ENCODE measurements at places on chromosomes 1 and 21. TPM values are rescaled to one million over a fixed set of nuclear protein-coding genes. Genes with fewer than 3 reads are reported as not detected.
A peak's percentile ranks its signal among the peaks of the same experiment; 100 is the strongest.

GRCh38 chr1:46289976-46290375 is 13.4 kb downstream of the LRRC41 start:
- no peak for DNase-seq

DNA sequence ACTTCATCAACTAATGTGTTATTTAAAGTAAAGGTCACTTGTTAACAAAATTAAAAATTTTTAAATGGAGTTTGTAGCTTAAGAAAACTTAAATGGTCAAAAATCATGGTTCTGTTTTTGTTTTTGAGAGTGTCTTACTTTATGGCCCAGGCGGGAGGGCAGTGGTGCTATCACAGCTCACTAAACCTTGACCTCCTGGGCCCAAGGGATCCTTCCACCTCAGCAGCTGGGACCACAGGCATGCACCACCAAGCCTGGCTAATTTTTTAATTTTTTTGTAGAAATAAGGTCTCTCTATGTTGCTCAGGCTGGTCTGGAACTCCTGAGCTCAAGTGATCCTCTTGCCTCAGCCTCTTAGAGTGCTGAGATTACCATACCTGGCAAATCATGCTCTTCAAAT is 111.4 kb downstream of the MAST2 start:
- DNase-seq, result no peak

DNA sequence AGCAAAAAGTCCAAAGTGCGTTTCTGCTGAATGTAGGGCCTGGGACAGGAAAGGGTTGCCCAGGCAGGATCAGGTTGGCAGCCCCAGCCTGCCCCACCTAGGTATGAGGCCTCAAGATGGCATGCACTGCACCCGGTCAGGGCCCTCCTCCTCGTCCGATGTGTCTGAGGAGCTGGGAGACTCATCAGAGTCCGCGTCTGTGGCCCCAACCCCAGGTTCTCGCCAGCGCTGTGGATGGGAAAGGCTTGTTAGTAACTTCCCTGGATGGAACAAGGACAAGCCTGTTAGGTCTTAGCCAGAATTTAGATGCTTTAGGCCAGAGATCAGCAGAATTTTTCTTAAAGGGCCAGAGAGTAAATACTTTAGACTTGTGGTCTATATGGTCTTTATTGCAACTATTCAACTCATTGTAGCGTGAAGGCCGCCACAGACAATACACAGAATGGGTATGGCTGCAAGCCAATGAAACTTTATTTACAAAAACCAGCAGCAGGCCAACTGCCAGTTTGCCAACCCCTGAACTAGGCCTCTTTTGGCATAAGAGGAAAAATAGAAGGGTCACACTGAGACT is 12.4 kb downstream of the PEA15 start:
- DNase-seq, result no peak

GRCh38 chr1:63601061-63601460 is 7.8 kb downstream of the PGM1 start:
- DNase-seq, result no peak

DNA sequence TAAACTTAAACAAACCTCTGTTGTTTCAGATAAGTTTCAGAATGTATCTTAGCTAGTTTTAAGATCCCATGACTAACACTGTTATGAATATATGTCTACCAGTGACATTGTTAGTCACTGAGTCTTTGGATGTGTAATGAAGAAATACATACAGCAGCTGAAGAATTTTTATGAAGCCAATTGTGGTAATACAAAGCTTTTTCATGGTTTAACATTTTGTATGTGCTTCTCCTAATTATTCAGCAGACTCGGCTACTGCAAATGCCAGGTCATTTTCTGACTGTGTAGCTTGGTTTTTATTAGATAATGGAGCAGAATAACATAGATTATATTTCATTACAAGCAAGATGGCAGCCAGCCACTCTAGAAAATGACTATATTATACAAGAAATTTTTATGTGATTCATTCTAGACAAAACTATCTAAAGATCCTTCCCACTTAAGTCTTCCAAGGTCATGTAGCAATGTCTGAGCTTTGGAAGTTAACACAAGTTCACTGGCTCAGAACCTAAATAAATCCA is 147.8 kb downstream of the TNFSF18 start:
- no peak for DNase-seq

DNA sequence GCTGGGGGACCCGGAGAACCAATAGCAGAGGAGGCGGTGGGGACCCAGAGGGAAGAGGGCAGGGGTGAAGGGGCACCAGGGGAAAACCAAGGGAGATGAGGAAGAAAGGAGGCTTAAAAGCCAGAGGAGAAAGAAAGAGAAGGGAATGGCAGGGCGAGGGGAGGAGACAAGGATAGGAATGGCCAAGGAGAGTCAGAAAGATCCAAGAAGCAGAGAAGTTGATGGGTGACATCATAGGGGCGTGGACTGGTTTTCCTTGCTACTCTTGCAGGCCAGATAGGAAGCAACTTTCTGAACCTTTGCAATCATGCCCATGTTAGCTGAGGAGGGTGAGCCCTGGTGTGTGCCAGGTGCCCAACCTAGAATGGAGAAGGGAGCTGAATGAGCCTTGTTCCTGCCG is 5.4 kb downstream of the NPR1 start:
- peak; percentile 10 for DNase-seq

The SMCP gene
- not detected for total RNA-seq

The HRNR gene
- total RNA-seq, result not detected

The PRAMEF18 gene
- total RNA-seq, result not detected
